ENCODE measurements at places on chromosomes 11 and 22. TPM values are rescaled to one million over a fixed set of nuclear protein-coding genes. Genes with fewer than 3 reads are reported as not detected.

UBE2L6 gene
- polyA plus RNA-seq: 19.8 TPM

GAB4 gene
- polyA plus RNA-seq: not detected

OR51B4 gene
- not detected for polyA plus RNA-seq

TUBA8 gene
- 307 TPM for polyA plus RNA-seq

GNAZ gene
- 2.0 TPM for polyA plus RNA-seq

TNNT3 gene
- polyA plus RNA-seq: 63.1 TPM

OR52E4 gene
- polyA plus RNA-seq: not detected

NCAM1 gene
- polyA plus RNA-seq: 87.9 TPM

MMP27 gene
- polyA plus RNA-seq: not detected

- no peak for DNase-seq
These were observed 89.5 kb upstream of the FGF3 start for GRCh38 chr11:69908511-69909220.

DNA sequence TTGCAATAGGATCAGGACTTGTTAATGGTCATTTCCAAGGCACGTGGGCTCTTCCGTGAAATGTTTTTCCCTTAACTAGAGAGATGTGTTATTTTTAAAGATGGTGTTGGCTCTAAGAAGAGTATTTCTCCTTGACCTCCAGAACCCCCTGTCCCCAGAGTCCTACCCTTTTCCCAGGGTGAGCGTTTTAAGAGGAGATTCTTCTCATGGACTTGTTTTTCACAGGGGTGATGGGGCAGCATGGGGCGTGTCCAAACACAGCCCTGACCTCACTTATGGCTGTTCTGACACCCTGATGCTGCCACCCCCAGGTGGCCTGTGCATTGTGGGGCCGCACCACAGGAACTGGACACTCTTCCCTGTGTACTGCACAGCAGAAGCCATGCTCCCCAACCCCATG is 335.7 kb downstream of the TBC1D22A start:
- DNase-seq: no peak

DNA sequence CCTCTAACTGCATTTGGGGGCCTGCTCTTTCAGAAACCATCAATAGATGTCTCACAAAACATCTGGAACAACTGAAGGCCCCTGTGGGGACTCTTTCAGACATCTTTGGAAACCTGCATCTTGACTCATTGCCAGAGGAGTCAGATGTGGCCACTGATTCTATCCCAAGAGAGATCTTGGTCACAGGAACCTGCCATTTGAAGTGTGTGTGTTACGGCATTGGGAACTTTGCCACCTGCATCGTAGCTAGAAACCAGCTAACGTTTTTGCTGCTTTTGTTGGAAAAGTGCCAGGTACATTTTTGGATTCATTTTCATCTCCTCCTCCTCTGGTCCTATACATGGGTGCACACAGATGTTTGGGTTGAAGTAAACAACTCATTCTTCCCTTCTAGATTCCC is 4.3 kb downstream of the SRRD start:
- DNase-seq: no peak

GRCh38 chr11:68016161-68016903 is 6.2 kb downstream of the ALDH3B1 start:
- no peak for DNase-seq

DNA sequence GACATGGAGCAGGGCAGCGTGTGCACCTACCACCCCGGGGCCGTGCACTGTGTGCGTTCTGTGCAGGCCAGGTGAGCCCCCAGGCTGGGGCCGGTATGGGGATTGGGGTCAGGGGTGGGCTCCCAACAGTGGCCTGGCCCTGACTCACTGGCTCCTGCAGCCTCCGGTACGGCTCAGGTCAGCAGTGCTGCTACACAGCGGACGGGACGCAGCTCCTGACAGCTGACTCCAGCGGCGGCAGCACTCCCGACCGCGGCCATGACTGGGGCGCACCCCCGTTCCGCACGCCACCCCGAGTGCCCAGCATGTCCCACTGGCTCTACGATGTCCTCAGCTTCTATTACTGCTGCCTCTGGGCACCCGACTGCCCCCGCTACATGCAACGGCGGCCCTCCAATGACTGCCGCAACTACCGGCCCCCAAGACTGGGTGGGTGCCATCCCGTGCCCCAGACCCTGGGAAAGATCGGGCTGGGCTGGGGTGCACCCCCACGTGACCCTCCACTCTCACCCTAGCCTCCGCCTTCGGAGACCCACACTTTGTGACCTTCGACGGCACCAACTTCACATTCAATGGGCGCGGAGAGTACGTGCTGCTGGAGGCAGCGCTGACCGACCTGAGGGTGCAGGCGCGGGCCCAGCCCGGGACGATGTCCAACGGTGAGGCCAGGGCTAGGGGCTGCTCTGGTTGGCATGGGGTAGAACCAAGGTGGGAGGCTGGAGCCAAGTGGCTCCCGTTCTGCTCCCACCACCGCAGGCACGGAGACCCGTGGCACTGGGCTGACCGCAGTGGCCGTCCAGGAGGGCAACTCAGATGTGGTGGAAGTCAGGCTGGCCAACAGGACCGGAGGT is 4.4 kb downstream of the SUSD2 start:
- no peak for DNase-seq

DNA sequence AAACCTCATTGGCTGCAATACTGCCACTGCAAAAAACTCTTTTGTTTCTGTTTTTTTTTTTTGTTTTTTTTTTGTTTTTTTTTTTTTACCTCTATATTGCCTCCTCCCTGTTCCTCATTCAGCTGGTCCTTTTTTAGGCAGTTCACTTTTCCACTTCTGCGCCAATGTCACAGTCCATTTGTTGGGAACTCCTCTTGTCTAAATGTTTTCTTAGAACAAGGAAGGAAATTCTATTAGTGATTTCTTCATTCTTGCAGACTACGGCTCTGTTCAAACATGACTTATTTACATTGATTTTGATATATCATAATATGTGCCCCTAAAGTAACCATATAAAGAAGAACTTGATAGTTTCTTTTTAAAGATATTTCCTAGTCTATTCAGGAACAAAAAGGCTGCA is 2.9 kb downstream of the FAM118B start:
- no peak for DNase-seq

DNA sequence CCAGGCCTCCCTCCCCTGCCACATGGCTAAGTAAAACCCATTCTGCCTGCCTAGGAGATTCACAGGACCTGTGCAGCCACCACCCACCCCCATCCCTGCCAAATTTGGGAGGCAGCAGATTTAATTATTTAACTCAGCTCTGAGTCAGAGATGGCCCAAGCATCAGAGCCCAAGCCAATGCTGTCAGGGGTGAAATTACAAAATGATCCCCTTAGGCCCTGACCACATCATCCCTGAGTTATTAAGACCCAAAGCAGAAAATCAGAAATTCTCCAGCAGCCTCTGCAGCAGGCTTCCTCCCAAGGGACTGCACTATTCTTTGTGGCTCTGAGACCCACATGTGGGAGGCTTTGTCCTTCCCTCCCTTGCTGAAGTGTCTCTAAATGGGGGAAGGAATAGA is 52.8 kb upstream of the RRAS2 start:
- peak; percentile 53 for DNase-seq

DNA sequence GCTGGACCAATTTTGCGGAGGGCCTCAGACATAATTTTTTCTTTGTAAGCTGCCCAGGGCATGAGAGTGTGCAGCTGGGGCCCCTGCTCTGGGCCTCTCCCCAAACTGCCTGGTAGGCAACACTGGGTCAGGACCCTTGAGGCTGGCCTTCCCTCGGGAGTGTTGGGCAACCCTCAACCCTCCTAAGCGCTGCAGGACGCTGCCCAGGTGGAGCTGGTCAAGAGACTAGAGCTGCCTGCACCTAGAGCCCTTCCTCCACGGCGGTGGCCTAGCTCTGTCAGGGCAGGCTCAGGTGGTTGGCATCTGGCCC is 505 bp upstream of the TMEM132A start:
- peak; percentile 34 for DNase-seq

DNA sequence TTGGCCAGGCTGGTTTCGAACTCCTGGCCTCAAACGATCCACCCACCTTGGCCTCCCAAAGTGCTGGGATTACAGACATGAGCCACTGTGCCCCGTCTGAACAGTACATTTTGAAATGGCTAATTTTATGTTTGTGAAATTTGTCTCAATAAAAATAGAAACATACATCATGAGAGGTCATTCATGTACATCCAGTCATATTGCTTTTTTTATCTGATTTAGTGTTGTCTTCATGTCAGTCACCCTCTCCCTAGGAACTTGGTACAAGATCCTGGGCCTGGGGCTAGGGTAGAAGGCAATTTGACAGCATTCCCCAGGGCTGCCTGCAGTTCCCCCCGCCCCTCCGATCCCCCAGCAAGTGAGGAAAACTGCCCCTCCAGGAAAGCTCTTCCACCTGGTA is 46.6 kb upstream of the RBFOX2 start:
- no peak for DNase-seq

DNA sequence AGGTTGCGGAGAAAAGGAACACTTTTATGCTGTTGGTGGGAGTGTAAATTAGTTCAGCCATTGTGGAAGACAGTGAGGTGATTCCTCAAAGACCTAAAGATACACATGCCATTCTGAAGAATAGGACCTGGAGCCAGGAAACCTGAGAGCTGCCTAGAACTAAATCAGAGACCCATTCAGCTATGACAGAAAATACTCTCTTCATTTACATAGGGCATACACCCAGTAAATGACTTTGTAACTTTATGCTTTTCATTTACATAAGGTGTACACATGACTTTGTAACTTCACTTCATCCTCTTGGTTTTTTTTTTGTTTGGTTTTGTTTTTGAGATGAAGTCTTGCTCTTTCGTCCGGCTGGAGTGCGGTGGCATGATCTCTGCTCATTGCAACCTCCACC is 25.1 kb upstream of the APLNR start:
- DNase-seq: no peak

- no peak for DNase-seq
These were observed 49.6 kb downstream of the GRM5 start for GRCh38 chr11:89016214-89016613.
